Stimulated activated CD8-positive, alpha-beta memory T cell treated with anti-CD3 and anti-CD28 coated beads, Interleukin-2, amount 100 ng/mL, for 1 hour (primary cell): ENCODE measurements at places on chromosomes 11 and 22.

DNA sequence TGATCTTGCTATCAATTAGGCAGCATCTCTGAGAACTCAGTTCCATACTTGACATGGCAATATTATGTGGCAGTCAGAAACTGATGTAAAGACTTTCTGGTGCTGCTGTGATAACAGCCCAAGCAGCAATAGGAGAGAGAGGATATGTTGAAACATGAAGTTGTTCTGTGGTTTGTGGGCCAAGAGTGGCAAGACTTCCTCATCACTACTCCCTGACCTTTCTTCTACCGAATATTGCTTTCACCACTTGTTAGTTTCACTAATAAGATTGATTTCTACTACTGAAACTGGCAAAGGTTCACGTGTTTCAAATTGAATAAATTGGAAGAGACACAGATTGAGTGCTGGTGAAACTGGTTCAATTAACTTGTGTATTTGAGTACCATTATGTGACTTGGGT lies 852.6 kb upstream of the RAG2 start:
- no peak for DNase-seq

DNA sequence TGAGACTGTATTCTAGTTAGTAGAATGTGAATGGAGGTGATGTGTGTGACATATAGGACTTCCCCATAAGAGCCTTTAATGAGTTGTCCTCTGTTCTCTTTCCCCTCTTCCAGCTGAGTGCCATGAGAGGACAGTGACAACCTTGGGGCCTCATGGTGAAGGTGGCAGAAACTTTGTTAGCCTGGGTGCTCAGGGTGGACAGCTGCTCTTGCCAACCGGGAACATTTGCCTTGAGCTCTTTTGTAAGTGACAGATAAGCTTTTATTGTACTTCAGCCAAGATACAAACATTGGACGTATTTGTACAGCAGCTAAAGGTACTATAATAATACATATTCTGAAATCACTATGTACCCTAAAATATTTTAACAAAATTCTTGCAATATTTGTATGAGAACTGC lies 33.0 kb upstream of the PLET1 start:
- DNase-seq: no peak

GRCh38 chr11:91248199-91248807 lies 976.3 kb upstream of the FAT3 start:
- DNase-seq: no peak

- no peak for DNase-seq
Observed at GRCh38 chr22:32473388-32473952, 1.1 kb upstream of the FBXO7 start.

DNA sequence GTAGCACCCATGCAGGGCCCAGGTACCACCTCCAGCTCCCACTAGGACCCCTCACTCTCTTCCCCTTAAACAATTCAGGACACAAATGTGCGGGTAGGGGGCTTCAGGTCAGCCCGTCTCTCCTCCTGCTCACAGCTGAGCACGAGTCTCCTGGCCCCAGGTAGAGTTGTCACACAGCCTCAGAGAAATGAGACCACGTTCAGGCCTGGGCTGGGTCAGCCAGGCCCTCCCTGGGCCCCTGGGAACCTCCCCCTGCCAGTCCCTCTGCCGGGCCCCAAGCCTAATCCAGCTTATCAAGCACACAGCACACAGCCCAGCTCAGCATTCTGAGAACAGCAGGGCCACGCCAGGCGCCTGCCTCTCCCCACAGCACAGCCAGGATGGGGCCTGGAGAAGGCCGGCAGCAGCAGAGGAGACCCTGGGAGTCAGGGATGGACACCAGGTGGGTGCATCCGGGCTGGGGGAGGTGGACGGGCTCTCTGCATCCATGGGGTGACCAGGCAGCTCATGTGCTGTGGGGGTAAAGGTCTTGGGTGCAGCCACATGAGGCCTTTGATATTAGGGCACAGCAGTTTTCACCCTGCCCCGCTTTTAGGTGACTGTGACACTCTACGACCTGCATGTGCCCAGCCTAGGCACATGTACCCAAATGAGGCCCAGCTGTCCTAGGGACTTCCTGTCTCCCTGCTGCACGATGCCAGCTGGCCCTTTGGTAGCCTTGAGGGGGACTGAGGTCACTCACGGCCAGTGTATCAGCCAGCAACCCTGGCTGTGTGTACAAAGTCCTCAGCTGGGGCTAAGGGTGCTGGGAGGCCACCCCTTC lies 87.0 kb downstream of the MORC2 start:
- no peak for DNase-seq

- no peak for DNase-seq
Observed at GRCh38 chr22:36971341-36972125, 47.7 kb downstream of the TST start.

GRCh38 chr22:21791635-21792625 lies 56.3 kb upstream of the YPEL1 start:
- no peak for DNase-seq

GRCh38 chr11:102981324-102981910 lies 25.9 kb upstream of the MMP13 start:
- no peak for DNase-seq

DNA sequence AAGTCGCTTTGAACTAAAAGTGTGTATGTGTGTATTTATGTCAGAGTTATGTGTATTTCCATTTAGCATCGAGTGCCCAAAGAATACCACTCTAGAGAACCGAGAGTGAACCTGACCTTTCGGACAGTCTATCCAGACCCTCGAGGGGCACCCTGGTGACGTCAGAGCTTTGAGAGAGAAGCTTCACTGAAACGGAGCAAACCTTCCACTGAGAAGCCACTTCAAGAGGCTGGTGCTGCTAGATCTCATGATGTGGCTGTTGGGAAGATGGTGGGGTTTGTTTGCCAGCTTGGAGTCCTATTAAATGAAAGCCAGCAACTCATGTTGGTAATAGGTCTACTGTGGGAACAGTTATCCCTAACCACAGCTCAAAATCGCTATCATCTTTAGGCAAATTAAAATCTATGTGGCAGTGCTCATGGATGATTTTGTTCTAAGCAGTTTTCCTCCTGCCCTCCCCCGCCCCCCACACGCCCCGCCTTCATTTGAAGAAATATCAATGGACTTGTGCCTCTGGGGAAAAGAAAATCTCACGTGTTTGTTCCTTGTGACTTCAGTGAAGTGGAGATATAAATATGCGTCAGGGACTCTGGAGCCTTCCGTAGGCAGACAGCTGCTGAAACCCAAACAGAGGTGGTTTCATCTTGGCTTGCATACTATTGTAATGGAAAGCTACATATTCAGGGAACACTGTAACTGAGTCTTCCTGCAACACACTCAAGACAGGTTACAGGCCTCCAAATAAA lies 22.4 kb upstream of the C11orf96 start:
- DNase-seq: no peak

- no peak for DNase-seq
Observed at GRCh38 chr11:47062736-47063135, 113.9 kb downstream of the ARFGAP2 start.

GRCh38 chr22:27378311-27378800 lies 423.2 kb downstream of the MN1 start:
- no peak for DNase-seq

GRCh38 chr11:126890561-126890960 lies 110.0 kb downstream of the KIRREL3 start:
- DNase-seq: no peak

GRCh38 chr22:24775769-24776492 lies 1.4 kb upstream of the PIWIL3 start:
- no peak for DNase-seq
